ENCODE measurements at places on chromosomes 5 and 9. TPM values are rescaled to one million over a fixed set of nuclear protein-coding genes. Genes with fewer than 3 reads are reported as not detected.

The FOXI1 gene
- polyA plus RNA-seq = 0.07 TPM

The CLIC3 gene
- polyA plus RNA-seq = 56.2 TPM

GRCh38 chr5:80204808-80205614 is 50.8 kb downstream of the SERINC5 start:
- no peak for DNase-seq

- DNase-seq = no peak
Measured at GRCh38 chr5:180869587-180869986, 8.5 kb upstream of the ZFP62 start.
